ENCODE measurements at places on chromosomes 5 and 9.
A peak's percentile ranks its signal among the peaks of the same experiment; 100 is the strongest.

- DNase-seq, result no peak
Measured at GRCh38 chr5:31530541-31531265, 1.2 kb downstream of the DROSHA start.

GRCh38 chr9:130530938-130531337, 48.4 kb upstream of the FUBP3 start:
- no peak for DNase-seq

DNA sequence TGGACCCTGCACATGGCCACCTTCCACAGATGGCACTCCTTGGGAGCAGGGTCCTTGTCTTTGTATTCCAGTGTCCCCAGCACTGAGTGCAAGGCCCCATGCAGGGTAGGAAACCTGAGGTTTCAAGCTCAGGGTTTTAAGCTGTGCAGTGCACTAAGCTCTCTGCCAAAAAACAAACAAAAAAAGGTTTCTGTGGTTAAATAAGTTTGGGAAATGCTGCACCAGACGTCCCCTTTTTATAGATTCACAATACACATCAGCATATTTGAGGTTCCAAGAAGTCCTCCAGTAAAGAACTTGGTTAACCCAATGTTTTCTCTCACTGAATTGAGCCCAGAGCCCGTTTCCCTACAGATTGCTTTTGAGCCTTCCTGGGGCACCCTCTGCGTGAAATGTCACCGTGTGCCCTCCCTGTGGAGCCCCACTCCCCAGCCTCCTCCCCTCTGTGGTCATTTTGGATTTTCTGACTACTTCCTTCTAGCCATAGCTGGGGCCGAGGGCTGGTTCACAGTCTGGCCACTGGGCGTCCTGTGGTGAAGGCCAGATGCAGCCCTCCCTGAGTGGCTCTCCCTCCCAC, 17.1 kb downstream of the DELE1 start:
- no peak for DNase-seq

GRCh38 chr5:173664154-173664526, 47.7 kb upstream of the BOD1 start:
- no peak for DNase-seq

DNA sequence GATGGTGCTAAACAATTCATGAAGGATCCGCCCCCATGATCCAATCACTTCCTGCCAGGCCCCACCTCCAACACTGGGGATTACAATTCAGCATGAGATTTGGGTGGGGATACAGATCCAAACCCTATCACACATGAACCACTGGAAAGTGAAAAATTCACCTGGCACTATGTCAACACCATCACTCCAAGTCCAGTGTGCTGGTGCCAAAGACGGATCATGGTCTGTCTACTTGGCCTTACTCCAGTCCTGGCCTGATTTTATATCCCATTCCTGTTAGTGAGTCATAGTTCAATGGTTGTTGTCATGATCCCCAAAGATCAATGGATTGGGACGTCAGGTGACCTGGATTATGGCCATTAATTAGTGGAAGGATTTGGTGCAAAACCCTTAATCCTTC, 147.4 kb upstream of the RPS23 start:
- no peak for DNase-seq

- no peak for DNase-seq
Measured at GRCh38 chr9:88387036-88387551, 1.1 kb upstream of the SPIN1 start.

DNA sequence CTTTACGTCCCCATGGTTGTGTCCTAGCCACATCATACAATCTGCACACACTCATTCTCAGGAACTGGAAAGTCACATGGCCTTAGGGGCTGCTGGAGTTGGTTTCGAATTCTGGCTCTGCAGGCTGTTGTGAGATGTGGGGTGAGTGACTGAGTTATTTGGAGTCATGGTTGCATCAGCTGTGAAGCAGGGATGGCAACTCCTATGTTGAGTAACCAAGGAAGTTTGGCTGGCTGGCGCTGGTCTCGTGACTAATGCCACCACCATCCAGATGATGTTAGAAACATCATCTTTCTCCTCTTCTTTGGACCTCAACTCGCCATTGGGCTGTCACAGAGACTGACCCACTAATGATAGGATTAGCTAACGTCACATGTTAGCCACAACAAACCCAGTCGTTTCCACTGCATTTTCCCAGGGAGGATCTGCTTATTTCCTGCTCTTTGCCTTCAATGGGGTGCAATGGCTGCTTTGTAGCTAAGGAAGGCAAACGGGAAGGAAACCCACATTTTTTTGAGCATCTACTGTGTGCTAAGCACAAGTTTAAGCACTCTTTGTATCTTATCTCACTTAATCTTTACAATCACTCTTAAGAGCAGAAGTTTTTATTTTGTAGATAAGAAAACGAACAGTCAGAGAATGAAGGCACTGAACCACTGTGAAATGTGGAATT, 78.1 kb upstream of the UBTD2 start:
- no peak for DNase-seq

DNA sequence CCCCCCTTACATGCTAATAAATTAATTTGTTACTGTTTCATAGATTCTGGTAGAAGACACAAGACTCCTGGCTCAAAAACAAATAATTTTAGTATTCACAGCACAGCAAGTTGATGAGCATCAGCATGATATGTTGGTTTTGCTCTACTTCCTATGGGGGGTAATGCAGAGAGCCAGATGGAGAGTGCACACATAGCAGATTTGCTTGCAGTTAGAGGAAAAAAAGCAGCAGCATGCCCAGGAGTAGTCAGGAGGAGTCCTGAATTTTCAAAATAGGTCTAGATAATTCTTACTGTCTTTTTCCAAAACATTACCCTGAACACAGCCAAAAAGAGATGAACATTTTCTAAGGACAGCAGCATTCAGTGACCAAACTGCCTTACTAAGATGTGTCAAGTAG, 261.3 kb downstream of the COX7C start:
- DNase-seq, result no peak

DNA sequence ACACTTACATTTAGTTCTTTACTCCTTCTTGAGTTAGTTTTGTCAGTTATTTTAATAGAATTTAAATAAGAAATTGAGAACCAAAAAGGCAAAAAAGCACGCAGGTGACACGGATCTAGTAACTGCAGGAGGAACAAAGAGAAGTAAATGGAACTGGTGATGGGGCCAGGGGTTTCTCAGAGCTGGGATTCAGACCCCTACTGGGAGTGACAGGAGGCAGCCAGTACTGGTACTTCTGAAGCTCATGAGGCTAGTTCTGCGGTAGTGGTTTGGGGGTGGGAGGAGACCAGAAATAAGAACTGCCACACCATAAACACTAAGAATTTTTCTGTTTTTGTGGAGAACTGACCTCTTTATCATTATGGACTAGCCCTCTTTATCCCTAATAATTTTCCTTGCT, 48.2 kb downstream of the OXCT1 start:
- DNase-seq, result no peak

GRCh38 chr9:122346478-122347347, 24.1 kb upstream of the PTGS1 start:
- no peak for DNase-seq

GRCh38 chr5:52920929-52921328, 68.2 kb upstream of the ITGA2 start:
- DNase-seq, result no peak

GRCh38 chr9:128625391-128626146, 31.1 kb downstream of the DYNC2I2 start:
- DNase-seq, result no peak

- DNase-seq, result no peak
Measured at GRCh38 chr9:99807956-99808355, 13.7 kb upstream of the NR4A3 start.

GRCh38 chr9:6628704-6629103, 16.8 kb downstream of the GLDC start:
- no peak for DNase-seq

- no peak for DNase-seq
Measured at GRCh38 chr5:56561-57290, 35.2 kb upstream of the PLEKHG4B start.

GRCh38 chr9:127550751-127551150, 61.3 kb upstream of the STXBP1 start:
- DNase-seq, result no peak

GRCh38 chr9:114363424-114363823, 24.4 kb downstream of the AKNA start:
- no peak for DNase-seq

DNA sequence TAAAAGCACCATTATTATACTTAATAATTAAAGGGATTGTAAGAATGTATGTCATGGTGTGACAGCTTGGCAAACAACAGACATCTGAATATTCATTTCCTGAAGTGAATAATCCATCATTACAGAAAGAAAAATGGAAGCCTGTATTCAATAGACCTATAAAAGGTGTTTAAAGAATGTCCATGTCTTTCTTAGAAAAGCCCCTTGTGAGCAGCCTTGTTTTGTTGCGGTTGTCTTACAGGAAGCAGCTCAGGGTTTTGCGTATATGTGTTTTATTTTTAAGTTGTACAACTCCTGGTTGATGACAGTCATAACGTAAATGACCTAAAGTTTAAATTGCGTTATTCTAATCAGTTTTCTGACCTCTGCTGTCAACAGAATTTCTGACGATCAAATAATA, 53.8 kb downstream of the CAST start:
- peak; percentile 40 for DNase-seq

DNA sequence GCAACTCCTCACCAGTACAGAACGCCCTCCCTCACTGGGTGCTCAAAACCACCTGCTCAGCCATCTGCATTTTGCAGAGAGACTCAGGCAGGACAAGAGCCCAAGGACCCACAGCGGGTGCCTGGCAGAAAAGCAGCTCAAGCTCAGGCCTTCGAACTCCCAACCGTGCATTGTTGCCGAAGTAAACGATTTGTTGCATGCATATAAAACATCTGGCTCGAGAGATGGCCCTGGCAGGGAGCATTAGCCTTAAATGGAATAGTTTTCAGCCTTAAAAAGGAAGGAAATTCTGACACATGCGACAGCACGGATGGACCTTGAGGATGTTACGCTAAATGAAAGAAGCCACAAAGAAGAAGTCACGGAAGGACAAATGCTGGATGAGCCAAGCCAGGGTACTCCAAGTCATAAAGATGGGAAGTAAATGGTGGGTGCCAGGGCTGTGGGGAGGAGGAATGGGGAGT, 160.4 kb upstream of the PHYKPL start:
- no peak for DNase-seq

- no peak for DNase-seq
Measured at GRCh38 chr5:71591100-71591499, 4.0 kb downstream of the MCCC2 start.

DNA sequence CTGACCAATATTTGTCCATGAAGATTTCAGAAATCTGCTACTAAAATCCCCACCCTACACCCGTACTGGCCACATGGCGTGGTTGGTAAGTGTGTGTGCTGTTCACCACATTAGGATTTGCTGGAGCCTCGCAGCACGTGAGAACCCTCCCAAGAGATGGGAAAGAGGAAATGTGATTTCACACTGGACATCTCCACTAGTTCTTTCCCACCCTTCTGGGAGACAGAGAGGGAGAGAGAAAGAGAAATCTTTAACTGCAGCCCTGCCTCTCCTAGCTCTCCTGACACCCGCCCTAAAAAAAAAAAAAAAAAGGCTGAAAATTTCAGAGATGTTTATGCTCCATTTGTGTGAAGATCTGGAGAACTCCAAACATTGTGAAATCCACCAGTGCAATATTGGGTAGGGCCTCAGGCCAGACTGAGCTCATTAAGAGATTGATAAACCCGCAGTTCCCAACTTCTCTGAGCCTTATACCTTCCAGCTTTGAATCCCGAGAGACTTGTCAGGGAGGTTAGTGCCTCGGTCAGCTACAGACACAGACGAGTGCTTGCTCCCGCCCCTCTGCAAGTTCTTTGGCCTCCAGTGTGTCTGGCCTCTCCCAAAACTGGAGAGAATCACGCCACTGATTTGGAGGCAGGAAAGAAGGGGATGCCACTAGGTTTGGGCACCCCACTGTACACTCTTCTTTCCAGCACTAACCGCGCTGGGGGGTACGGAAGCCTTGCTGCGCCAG, 1.9 kb downstream of the SPRY4 start:
- no peak for DNase-seq

DNA sequence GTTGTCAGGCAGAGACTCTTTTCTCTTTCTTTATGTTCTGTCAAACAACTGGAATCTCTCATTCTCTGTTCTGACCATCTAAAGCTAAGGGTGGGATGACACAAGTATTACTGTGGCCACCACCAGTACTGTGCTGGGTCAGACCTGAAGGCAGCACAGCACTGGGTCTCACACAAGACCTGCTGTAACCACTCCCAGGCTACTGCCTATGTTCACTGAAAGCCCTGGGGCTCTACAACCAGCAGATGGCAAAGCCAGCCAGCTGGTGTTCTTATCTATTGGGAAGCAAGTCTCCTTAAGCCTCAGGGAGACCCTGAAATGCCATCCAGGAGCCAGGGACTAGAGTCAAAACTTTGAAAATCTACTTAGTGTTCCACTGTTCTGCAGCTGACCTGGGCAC, 189.5 kb downstream of the SLCO4C1 start:
- DNase-seq, result no peak

DNA sequence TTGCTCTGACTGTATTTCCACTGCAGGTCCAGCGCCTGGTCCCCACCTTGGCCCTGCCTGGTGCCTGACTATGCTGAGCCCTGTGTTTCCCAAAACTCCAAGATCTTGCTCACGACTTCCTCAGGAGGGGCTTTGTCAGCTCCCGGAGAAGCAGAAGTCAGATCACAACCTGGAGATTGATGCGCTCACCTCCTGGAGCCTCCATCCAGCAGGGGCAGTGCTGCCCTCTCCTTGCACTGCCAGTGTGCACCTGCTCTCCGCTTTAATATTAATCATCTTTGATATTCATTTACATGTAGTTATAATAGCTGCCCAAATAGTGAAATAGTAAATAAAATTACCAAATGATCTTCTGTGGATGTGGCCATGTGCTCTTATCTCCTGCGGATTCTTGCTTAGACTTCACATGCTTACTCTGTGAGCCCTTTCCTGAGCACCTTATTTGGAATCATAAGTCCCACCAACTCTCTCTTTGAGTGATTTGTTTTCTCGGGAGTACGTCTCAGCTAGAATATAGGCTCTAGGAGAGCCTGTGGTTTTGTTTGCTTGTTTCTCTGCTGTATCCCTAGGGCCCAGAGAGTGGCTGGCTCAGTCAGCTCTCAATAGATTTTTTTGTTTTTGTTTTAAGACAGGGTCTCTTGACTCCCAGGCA, 17.4 kb downstream of the MAML1 start:
- no peak for DNase-seq

DNA sequence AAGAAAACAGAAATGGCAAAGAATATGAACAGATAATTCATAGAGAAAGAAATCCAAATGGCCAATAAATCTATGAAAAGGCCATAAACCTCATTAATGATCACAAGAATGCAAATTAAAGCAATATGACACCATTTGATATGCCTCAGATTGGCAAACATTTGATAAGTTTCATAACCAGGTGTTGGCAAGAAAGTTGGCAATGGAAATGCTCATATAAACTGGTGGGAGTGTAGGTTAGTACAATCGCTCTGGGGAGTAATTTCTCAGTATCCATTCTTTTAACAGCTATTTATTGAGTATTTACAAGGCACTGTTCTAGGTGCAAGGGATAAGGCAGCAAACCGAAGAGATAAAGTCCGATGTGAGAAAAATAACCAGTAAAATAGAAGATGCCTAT, 154.5 kb downstream of the TTLL11 start:
- DNase-seq, result no peak

GRCh38 chr5:81726297-81726696, 24.6 kb downstream of the SSBP2 start:
- DNase-seq, result no peak

- DNase-seq, result no peak
Measured at GRCh38 chr5:59267033-59267432, 626.5 kb downstream of the PDE4D start.

GRCh38 chr9:69611221-69611620, 61.0 kb downstream of the APBA1 start:
- DNase-seq, result no peak
